ENCODE measurements at places on chromosomes 6 and 20.

GRCh38 chr6:124659427-124659826 is 302.8 kb upstream of the RNF217 start:
- no peak for DNase-seq

DNA sequence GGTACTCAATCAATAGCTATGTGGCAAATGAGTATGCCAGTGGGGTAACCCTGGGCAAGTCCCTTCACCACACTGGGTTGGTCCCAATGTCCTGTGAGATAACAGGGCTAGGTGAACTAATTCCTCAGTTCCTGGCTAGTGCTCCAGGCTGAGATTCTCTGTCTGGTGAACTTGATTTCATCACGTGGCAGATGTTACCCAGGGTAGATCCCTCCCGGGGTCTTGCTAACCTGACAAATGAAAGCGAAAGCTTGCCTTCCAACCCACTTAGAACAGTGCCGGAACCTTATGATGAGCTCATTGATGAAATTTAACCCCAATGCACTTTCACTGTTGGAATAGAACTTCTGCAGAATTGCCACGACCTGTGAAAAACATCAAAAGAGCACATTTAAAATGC is 6.6 kb upstream of the ANKRD60 start:
- no peak for DNase-seq

GRCh38 chr20:58640446-58640845 is 10.6 kb upstream of the STX16 start:
- no peak for DNase-seq

DNA sequence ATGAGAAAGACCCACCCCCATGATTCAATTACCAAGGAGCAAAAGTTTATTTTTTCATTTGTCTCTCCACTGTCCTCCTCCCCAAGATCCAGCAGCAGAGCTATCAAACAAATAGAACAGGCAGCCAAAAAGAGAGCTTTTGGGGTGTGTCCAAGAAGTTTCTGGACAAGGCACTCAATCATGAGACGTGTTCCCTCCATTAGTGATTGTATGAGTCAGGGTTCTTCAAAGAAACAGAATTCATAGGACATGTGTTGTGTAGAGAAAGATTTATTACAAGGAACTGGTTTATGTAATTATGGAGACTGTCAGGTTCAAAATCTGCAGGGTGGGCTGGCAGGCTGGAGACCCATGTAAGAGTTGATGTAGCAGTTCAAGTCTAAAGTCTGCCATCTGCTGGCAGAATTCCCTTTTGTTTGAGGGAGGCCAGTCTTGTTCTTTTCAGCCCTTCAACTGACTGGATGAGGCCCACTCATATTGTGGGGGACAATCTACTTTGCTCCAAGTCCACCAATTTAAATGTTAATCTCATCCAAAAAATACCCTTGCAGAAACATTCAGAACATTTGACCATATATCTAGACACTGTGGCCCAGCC is 248.1 kb upstream of the OPRM1 start:
- DNase-seq = no peak

All from suppressor macrophage (primary cell).